ENCODE measurements at places on chromosomes 2 and 18. TPM values are rescaled to one million over a fixed set of nuclear protein-coding genes. Genes with fewer than 3 reads are reported as not detected.

Gene RBFA
- 28.1 TPM for total RNA-seq

Gene LYG2
- total RNA-seq = not detected

Gene CFC1
- total RNA-seq = not detected

Gene CHRNG
- not detected for total RNA-seq

Gene NETO1
- total RNA-seq = not detected

Gene IL36B
- not detected for total RNA-seq

Gene SPC25
- 3.9 TPM for total RNA-seq

Gene NYAP2
- not detected for total RNA-seq

Gene CGREF1
- total RNA-seq = 7.0 TPM

Gene ABCB11
- total RNA-seq = not detected

Gene MALL
- 44.5 TPM for total RNA-seq

Gene KCNS3
- 0.66 TPM for total RNA-seq

Gene PLEKHH2
- total RNA-seq = 1.9 TPM

Gene REG1A
- not detected for total RNA-seq

Gene SLC16A14
- 6.2 TPM for total RNA-seq

Gene DNAH6
- 0.13 TPM for total RNA-seq

Gene EFR3B
- total RNA-seq = 3.3 TPM

Gene ANKRD30BL
- not detected for total RNA-seq

Gene KRTCAP3
- total RNA-seq = 0.13 TPM

Gene GALNT5
- total RNA-seq = 28.8 TPM

Gene TCF23
- not detected for total RNA-seq

Gene KCNE4
- total RNA-seq = 10.8 TPM

Gene SFT2D3
- 4.4 TPM for total RNA-seq

Gene GALM
- 18.0 TPM for total RNA-seq

Gene AKAIN1
- total RNA-seq = not detected

Gene SCN2A
- 2.4 TPM for total RNA-seq

Gene HTR2B
- total RNA-seq = 269 TPM

Gene BIN1
- 26.1 TPM for total RNA-seq

Gene MYO7B
- 0.06 TPM for total RNA-seq

Gene LYG1
- total RNA-seq = not detected

Gene PROM2
- total RNA-seq = 0.19 TPM

Gene MEP1B
- not detected for total RNA-seq

Gene MDH1B
- 1.7 TPM for total RNA-seq

Gene ABCG8
- total RNA-seq = not detected

Gene GRHL1
- 0.19 TPM for total RNA-seq

Gene PLGLB2
- 0.87 TPM for total RNA-seq

Gene B3GNT7
- 0.26 TPM for total RNA-seq

Gene SYT4
- not detected for total RNA-seq

Gene LYPD1
- 21.7 TPM for total RNA-seq

Gene TRABD2A
- 0.66 TPM for total RNA-seq

Gene SPOPL
- total RNA-seq = 13.9 TPM

Gene NT5DC4
- total RNA-seq = not detected

Gene IL1RL2
- total RNA-seq = 2.2 TPM

Gene POMC
- total RNA-seq = 1.3 TPM

Gene CDKL4
- 1.7 TPM for total RNA-seq

Gene FBLN7
- total RNA-seq = 8.0 TPM

Gene C2orf92
- total RNA-seq = 1.6 TPM

Gene SP5
- total RNA-seq = not detected

Gene DYSF
- total RNA-seq = 5.5 TPM

Gene CCDC150
- total RNA-seq = 6.7 TPM

Gene CYBRD1
- total RNA-seq = 250 TPM

Gene GTF2A1L
- 3.5 TPM for total RNA-seq

Gene ALPP
- total RNA-seq = not detected

Gene EFHD1
- total RNA-seq = 1.1 TPM

All from aortic smooth muscle cell (primary cell).